ENCODE measurements at places on chromosomes 7 and 10.
A peak's percentile ranks its signal among the peaks of the same experiment; 100 is the strongest.

- DNase-seq, result no peak
Measured at GRCh38 chr7:7829667-7830066, 111.3 kb upstream of the RPA3 start.

- DNase-seq, result peak; percentile 79
Measured at GRCh38 chr10:117439243-117439912, 64.1 kb upstream of the PDZD8 start.

DNA sequence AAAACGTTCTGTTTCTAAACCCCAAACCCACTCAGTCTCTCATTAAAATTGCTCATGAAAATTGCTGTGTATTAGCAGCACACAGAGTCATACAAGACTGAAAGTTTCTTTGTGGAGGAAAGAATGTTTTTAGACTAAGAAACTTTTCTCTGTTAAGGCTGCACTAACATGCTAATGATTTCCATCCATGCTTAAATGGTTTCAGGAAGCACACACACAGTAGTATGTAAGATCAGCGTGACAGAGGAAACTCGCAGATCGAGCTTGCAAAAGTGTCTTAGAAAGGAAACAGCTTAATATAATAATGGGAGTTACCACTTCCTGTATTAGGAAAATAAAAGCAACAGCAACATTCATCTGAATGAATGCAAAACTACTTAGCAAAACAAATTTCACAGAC is 112.7 kb downstream of the ICA1 start:
- DNase-seq, result peak; percentile 19

DNA sequence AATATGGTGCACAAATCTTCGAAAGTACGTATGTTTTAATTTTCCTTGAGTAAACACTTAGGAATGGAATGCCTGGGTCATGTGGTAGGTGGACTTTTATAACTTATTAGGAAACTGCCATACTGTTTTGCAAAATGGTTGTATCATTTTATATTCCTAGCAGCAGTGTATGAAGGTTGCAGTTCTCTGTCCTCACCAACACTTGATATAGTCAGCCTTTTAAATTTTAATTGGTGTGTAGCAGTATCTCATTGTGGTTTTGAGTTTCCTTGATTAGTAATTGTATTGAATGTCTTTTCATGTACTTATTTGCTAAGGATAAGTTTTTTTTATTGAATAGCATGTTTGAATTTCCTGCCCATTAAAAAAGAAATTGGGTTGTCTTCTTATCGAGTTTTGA is 926 bp upstream of the PCBD1 start:
- no peak for DNase-seq

GRCh38 chr7:5699467-5700384 is 81.7 kb downstream of the RNF216 start:
- DNase-seq, result peak; percentile 64

GRCh38 chr7:70355198-70356020 is 757.1 kb downstream of the AUTS2 start:
- no peak for DNase-seq

DNA sequence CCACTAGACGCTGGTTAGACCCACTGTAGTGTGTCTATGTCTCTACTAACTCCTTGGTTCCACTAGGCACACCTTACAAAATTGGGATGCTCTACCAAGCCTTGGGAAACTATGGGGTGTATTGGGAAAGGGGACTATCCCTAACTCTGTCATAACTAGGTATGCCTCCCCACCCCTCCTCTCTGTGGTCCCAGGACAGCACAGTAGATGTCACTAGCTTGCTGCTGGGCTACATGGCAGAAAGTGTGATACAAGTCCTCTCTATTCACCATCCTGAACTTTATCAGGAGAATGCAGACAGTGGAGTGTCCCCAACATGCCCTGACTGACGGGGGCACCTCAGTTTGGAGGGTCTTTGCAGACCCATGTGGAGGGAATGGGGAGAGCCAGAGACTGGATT is 30.3 kb upstream of the TMEM273 start:
- DNase-seq, result no peak

- DNase-seq, result peak; percentile 13
Measured at GRCh38 chr10:127150136-127150535, 46.3 kb downstream of the INSYN2A start.

- DNase-seq, result no peak
Measured at GRCh38 chr7:106223156-106223555, 61.6 kb downstream of the NAMPT start.

DNA sequence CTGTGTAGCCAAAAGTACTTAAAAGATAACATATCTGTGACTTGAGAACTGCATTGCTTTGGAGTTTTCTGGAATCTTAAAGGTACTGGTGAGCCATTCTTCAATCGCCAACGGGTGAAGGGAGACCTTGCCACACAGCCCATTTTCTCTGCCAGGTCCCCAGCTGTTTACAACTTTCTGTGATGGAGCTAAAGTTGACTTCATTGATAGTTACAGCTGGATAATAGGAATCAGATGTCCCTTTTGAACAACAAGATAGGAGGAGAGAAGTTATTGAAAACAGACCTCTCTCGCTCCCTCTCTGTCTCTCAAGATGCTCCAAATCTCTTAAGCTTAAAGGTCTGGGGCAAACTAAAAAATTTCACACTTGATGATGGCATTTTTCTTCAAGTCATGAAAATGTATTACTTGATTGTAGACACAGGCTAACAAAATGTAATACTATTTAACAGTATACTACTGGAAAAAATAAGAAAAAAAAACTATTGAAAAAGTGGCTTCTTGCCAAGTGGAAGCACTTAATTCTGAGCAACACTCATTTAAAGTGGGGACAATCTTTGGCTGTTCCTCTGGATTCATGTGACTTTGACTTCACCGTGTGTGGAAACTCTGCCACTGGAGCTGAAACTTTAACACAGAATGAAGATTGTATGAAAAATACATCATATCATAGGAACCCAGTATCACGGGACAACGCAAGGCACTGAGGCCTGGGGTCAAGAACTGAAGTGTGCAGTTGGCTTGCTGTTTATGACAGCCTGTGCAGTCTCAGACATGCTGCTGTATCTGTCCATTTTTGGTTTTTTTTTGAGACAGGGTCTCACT is 78.4 kb upstream of the AFAP1L2 start:
- no peak for DNase-seq

- no peak for DNase-seq
Measured at GRCh38 chr10:117936566-117936965, 110.2 kb downstream of the RAB11FIP2 start.

All from fibroblast of skin of scalp (primary cell).